Peyer's patch (tissue), 4 donors: ENCODE measurements at places on chromosomes 7 and 10. TPM values are rescaled to one million over a fixed set of nuclear protein-coding genes. Genes with fewer than 3 reads are reported as not detected.

The WNT16 gene
- total RNA-seq: not detected

The TFEC gene
- 99.9 TPM for total RNA-seq

The TMEM229A gene
- 23.1 TPM for total RNA-seq

The FAM25C gene
- total RNA-seq: not detected

The ASAH2 gene
- total RNA-seq: 6.5 TPM

The HTR5A gene
- total RNA-seq: not detected

The AKR1C2 gene
- 63.9 TPM for total RNA-seq

GRCh38 chr10:84412482-84412881, 84.1 kb downstream of the CCSER2 start:
- no peaks in the 10 kb centered on the region for H3K27me3 ChIP-seq
- DNase-seq: no peak
- no peaks in the 10 kb centered on the region for H3K4me1 ChIP-seq
- no peaks in the 10 kb centered on the region for H3K36me3 ChIP-seq

GRCh38 chr7:64685741-64686140, 19.8 kb downstream of the ZNF107 start:
- no peaks in the 10 kb centered on the region for H3K36me3 ChIP-seq
- peak overlapping the region; percentile 20 for H3K27ac ChIP-seq
- H3K4me3 ChIP-seq: no peak overlapping the region

DNA sequence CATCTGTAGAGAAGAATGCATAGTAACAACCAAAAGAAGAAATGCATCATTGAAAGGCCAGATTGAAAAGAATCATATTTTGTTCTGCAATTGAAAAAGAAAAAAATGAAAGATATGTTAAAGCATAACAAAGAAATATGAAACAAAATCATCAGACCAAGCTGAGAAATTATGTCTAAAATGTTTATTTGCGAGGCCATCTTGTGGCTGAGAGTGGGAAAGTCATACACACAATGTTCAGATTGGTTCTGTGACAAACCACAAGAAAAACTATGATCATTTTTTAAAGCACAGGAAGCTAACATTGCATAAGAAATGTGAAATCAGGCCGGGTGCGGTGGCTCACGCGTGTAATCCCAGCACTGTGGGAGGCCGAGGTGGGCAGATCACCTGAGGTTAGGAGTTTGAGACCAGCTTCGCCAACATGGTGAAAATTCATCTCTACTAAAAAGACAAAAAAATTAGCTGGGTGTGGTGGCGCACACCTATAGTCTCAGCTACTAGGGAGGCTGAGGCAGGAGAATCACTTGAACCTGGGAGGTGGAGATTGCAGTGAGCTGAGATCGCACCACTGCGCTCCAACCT, 36.6 kb downstream of the ABCB5 start:
- no peak overlapping the region for H3K4me3 ChIP-seq
- DNase-seq: no peak
- no peaks in the 10 kb centered on the region for H3K4me1 ChIP-seq
- no peaks in the 10 kb centered on the region for H3K36me3 ChIP-seq

- no peaks in the 10 kb centered on the region for H3K4me1 ChIP-seq
- H3K4me3 ChIP-seq: no peak overlapping the region
- no peaks in the 10 kb centered on the region for H3K36me3 ChIP-seq
- no peaks in the 10 kb centered on the region for H3K27me3 ChIP-seq
- no peak overlapping the region for H3K27ac ChIP-seq
These were observed 18.3 kb upstream of the ZC3HAV1L start for GRCh38 chr7:139054101-139054500.

DNA sequence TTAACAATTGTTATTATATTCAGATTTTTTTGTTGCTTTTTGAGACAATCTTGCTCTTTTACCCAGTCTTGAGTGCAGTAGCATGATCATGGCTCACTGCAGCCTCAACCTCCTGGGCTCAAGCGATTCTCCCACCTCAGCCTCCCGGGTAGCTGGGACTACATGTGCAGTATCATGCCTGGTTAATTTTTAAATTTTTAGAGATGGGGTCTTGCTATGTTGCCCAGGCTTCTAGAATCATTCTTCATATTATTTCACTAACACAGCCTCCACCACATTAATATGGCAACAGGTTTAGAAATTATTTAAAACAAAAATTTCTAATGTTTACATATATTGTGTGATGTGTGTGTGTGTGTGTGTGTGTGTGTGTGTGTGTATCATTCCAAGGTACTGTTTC, 1.4 kb upstream of the LAMTOR4 start:
- H3K27ac ChIP-seq: no peak overlapping the region
- no peak for DNase-seq
- H3K4me1 ChIP-seq: no peaks in the 10 kb centered on the region

GRCh38 chr7:14228341-14228740, 238.9 kb upstream of the ETV1 start:
- no peak overlapping the region for H3K27ac ChIP-seq
- no peaks in the 10 kb centered on the region for H3K27me3 ChIP-seq
- DNase-seq: no peak
- no peak overlapping the region for H3K4me3 ChIP-seq

DNA sequence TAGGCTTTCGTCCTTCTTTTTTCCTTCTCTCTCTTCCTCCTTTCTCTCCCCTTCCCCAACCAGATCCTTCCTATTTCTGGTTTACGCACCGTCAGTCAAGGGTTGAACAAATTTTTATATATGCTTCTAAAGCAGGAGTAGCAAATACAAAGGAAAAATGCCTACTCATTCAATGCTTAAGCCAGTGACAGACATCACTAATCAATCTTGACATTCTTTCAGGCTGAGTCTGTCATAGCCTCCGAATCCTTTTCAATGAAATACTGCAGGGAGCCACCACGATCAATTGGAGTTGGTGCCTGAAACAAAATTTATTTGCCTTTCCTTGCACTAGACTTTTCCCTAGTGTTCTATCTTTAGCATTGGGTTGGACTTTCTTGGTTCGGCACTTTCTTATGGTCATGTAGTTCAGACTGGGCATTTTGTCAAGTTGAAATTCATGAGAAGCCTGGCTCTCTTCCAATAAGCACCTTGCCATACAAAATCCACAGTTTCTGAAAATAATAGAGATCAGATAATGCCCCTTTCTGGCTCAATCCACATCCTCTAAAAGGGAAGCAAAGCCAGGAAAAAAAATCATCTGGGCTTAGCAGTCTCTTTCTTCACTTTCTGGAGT, 239.5 kb upstream of the PLXNA4 start:
- H3K4me3 ChIP-seq: no peak overlapping the region
- no peak for DNase-seq
- no peaks in the 10 kb centered on the region for H3K27me3 ChIP-seq
- peaks cover 3% of the 10 kb centered on the region for H3K36me3 ChIP-seq
- H3K4me1 ChIP-seq: no peaks in the 10 kb centered on the region
- no peak overlapping the region for H3K27ac ChIP-seq

DNA sequence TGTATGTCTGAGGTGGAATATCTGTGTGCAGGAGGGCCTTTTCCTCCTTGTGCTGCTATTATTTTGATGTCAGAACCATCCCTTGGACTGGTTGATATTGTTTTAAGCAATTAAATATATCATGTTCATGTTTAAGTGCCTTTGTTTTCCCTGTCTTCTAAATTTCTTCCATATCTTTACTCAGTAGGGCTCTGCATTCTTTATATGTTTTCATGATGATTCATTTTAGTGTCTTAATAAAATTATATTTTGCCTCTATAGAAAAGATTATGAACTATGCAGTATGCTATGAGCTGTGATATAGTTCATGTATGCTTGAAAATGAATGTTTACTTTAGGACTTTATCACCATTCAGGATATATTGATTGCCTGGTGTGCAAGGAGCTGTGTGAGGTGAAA, 34.8 kb downstream of the AHR start:
- H3K4me1 ChIP-seq: no peaks in the 10 kb centered on the region
- H3K4me3 ChIP-seq: no peak overlapping the region
- H3K36me3 ChIP-seq: no peaks in the 10 kb centered on the region
- DNase-seq: no peak
- H3K27ac ChIP-seq: no peak overlapping the region

DNA sequence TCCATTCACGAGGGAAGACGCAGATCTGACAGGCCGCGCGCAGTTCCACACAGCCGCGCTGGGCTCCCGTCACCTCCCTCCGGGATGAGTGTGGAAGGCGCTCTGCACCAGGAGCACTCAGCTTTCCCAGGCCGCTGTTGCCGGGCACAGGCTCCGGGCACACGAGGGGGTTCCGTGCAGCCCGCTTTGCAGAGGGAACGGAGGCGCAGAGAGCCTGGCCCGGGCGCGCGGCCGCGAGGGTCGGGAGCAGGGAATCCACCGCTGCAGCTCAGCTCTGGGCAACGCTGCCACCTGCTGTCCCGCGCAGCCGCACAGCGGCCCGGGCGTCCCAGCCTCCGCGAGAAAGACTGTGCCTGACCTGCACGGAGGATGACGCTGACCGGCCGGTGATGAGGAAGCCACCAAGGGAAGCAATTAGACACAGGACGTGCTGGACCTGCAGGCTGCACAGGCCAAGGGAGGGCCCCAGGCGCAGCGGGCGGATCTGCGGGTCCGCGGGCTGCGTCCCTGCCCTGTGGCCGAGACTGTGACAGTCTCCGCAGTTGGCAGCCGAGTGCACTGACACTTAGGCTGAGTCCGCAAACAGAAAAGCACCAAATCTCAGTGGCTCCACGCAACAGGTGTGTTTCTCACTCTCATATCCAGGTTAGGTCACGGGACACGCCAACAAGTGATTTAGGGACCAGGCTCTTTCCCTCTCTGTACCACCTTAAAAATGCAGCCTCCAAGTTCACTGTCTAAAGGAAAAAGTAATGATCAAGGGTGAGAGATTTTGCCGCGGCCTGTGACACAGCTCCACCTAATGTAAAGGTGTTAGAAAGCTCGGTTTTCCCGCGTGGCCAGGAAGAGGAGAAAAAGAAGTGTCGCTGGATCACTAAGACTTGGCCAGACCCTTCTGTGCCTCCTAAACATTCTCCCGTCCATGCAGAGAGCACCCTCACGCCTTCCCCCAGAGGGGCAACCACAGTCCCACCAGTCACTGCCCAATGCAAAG, 94.5 kb downstream of the SEC61G start:
- peak; percentile 56 for DNase-seq
- H3K27me3 ChIP-seq: no peaks in the 10 kb centered on the region

DNA sequence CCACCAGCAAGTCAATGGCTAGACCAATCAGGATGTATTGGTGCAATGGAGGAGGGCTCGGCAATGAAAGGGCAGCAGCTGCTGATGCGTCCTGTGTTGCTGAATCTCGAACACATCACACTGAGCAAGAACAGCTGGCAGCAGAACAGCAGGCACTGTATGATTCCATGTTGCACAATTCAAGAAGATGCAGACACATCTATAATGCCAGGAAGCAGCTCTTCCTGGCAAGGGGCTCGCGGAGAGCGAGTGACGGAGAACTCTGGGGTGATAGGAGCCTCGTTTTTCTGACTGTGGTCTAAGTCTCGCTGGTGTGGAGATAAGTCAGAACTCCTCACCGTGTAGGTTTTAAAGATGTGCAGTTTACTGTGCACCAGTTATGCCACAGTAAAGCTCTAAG, 24.8 kb upstream of the PFKP start:
- H3K27ac ChIP-seq: no peak overlapping the region
- no peaks in the 10 kb centered on the region for H3K36me3 ChIP-seq
- peaks cover 14% of the 10 kb centered on the region for H3K4me1 ChIP-seq
- no peak overlapping the region for H3K4me3 ChIP-seq

- no peaks in the 10 kb centered on the region for H3K4me1 ChIP-seq
- no peak overlapping the region for H3K27ac ChIP-seq
- no peaks in the 10 kb centered on the region for H3K36me3 ChIP-seq
- H3K27me3 ChIP-seq: no peaks in the 10 kb centered on the region
- DNase-seq: no peak
These were observed 162.5 kb upstream of the CELF2 start for GRCh38 chr10:10855151-10855581.

DNA sequence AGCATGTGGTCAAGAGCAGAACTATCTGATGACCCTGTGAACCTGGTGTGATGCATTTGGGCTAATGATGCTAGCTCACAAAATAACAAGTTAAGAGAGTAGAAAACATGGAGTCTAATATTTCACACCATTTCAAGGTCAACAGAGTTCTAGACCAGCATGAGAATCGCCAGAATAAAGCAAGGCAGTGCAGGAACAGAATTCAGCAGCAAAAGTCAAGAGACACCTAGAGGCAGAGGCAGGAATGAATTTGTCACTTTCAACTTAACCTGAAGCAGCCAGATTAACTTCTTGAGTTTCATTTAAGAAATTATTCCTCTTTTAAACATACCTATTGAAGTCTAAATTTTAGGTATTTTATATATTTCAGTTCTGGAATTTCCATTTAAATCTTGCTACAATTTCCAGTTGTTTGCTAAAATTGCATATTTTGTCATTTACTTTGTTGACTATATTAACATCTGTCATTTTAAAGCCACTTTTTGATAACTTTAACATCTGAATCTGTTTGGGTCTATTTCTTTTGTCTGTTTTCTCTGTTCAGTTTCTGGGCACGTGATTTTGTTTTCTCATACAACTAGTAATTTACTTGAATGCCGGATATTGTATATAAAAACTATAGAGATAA, 44.2 kb upstream of the PRSS58 start:
- no peaks in the 10 kb centered on the region for H3K27me3 ChIP-seq
- no peaks in the 10 kb centered on the region for H3K4me1 ChIP-seq
- no peak overlapping the region for H3K27ac ChIP-seq

- no peak overlapping the region for H3K4me3 ChIP-seq
- no peaks in the 10 kb centered on the region for H3K36me3 ChIP-seq
- no peak for DNase-seq
- H3K27ac ChIP-seq: no peak overlapping the region
These were observed 275.2 kb downstream of the ACTR3B start for GRCh38 chr7:153034791-153035190.

- no peak for DNase-seq
- H3K4me3 ChIP-seq: no peak overlapping the region
- no peaks in the 10 kb centered on the region for H3K36me3 ChIP-seq
- no peaks in the 10 kb centered on the region for H3K4me1 ChIP-seq
- H3K27me3 ChIP-seq: no peaks in the 10 kb centered on the region
- no peak overlapping the region for H3K27ac ChIP-seq
These were observed 154.0 kb upstream of the PPP2R2D start for GRCh38 chr10:131746785-131747184.

GRCh38 chr10:125094806-125095205, 65.6 kb downstream of the CTBP2 start:
- peaks cover 4% of the 10 kb centered on the region for H3K4me1 ChIP-seq
- H3K27ac ChIP-seq: no peak overlapping the region
- DNase-seq: peak; percentile 43
- no peaks in the 10 kb centered on the region for H3K27me3 ChIP-seq
- H3K36me3 ChIP-seq: no peaks in the 10 kb centered on the region

DNA sequence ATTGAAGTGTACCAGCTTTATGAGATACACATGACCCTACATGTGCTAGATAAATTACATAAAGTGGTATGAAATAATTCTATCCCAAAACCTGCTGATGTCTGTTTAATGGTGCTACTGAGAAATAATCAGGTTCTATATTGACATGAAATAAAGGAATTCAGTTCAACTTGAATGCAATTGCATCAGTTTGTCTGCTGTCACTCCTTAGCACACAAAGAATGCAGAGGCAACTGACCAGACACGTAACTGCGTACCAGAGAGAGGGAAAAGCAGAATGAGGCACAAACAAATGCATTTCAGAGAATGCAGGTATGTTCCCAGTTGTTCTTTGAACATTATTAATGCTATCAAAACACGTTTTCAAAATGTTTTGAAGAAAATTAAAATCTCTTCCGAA, 98.8 kb upstream of the AGR3 start:
- no peaks in the 10 kb centered on the region for H3K36me3 ChIP-seq
- no peaks in the 10 kb centered on the region for H3K27me3 ChIP-seq
- H3K27ac ChIP-seq: no peak overlapping the region
- DNase-seq: no peak
